ENCODE measurements at places on chromosomes 7 and 10.

DNA sequence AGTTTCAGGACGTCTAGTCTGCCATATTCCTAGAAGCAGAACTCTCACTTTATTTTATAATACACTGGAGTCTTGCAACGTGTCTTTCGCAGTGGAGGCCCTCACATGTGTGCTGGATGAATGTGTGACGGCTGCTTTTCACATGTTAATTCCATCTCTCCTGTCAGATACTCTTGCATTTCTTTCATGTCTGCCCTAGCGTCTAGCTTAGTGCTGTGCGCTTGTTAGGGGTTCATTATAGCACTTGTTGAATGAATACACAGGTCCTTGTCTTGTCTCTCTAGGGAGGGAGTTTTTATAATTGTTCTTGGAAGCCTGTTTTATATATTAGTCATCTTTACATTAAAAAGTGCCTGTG lies 94.4 kb downstream of the MAP3K8 start:
- no peak for DNase-seq

- no peak for DNase-seq
Observed at GRCh38 chr10:97199152-97199551, 13.4 kb upstream of the SLIT1 start.

DNA sequence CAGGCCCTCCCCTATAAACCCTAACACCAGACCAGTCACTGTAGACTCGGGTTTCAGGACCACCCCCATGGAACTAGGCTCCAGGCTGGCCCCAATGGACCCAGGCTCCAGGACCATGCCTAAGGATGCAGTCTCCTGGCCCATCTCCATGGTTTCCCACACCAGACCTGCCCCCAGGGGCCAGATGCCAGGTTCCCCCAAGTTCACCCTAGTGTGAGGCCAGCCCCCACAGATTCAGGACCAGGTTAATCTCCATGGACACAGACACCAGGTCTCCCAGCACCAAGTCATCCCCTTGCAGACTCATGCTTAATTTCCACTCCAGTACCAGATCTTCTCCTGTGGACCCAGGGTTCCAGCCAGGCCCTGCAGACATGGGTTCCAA lies 103.8 kb upstream of the LANCL2 start:
- DNase-seq, result no peak

- no peak for DNase-seq
Observed at GRCh38 chr10:69022611-69023010, 34.0 kb downstream of the KIFBP start.

GRCh38 chr7:20153999-20154398 lies 63.2 kb downstream of the MACC1 start:
- DNase-seq, result no peak
